Hematopoietic multipotent progenitor cell treated with erythropoietin and hydrocortisone succinate and interleukin-3 and kit ligand, for 6 days (in vitro differentiated cells): ENCODE measurements at places on chromosomes 16 and 17.

GRCh38 chr16:89187032-89187769 lies 13.1 kb downstream of the SLC22A31 start:
- peak; percentile 62 for DNase-seq

DNA sequence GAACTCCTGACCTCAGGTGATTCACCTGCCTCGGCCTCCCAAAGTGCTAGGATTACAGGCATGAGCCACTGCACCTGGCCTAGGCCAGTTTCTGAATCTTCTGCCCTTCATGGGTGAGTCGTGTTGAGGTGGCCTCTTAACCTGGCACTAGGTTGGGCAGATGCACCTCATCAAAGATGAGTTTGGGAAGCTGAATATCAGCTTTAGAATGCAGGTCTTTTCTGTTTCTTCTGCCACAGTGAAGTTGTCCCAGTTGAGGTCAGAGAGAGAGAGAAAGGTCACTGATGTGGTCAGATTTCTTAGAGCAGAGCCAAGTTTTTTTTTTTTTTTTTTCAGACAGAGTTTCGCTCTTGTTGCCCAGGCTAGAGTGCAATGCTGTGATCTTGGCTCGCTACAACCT lies 111.3 kb upstream of the WSCD1 start:
- no peak for DNase-seq

DNA sequence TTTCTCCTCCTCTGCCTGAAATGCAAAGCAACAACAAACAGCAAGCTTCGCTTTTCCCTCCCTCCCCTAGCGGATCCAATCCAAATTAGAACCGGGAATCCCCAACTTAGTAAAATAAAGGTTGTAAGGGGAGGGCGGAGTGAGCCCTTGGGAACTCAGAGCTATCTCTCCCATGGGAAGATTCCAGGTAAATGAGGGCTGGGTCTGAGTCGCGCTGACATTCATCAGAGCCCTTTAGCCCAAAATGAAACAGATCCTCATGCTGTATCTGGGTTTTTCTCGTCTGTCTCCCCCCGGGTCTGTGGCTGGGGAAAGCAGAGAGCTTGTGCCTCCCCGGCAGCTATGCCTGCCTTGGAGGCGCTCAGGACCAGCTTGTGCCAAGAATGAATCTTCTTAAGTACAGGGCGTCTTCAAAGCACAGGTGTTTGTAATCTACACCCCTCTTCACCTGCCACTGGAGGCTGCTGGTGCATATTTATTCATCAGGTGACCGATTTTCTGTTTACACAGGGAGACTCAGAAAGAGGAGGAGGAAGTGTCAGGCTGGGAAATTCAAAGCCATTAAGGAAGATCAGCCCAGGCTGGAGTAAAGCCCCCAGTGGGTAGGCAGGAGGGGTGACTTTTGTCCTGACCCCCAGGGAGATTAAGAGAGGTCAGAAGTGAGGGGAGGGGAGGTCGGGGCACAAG lies 55.0 kb upstream of the GSE1 start:
- DNase-seq = no peak

DNA sequence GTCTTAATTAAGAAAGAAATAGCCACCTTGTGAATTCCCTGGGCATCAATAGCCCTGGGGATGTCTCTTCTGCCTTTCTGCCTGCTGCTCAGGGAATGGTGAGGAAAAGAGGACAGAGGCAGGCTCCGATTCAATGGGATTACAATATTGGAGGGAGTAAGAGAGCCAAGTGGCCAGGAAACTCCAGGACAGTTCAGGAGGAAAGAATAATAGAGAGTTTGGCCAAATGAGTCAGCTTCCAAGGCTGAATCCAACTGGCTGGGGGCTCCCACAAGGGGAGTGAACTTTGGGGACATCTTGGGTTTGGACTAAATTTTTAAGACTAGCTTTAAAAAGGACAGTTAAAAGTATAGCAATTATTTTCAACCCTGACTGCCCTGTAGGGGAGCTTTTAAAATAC lies 235.8 kb upstream of the ASIC2 start:
- DNase-seq = no peak

GRCh38 chr17:73952082-73952479 lies 251.4 kb upstream of the RPL38 start:
- DNase-seq = no peak

DNA sequence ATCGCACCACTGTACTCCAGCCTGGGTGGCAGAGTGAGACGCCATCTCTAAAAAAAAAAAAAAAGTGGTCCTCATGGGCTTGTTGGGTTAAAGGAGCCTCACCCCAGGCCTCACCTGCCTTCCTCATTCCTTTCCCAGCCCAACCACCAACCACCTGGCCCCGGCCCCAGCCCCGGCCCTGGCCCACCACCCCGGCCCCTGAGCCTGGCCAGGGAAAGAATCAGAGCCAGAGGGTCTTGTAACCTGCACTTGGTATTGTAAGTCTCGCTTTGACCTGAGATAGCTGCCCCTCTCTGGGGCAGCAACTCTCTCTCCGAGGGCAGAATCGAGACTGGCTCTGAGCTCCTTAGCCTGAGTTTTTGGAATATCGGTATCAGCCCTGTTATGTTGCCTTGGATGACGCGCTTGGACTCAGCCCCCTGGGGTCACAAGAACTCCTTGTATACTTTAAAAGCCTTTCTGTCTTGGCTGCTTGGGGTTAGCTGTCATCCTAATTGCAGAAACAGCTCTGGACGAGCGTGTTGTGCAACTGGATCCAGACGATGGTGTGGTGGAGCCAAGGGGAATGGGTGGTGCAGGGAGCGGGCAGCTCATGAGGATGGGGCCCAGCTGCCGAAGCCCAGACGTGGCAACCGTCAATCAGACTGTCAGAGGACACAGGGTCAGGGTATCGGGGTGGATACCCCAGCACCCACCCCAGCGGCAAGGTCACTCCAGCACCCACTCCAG lies 14.6 kb downstream of the SMTNL2 start:
- no peak for DNase-seq

GRCh38 chr17:14947671-14948070 lies 317.5 kb downstream of the PMP22 start:
- no peak for DNase-seq

GRCh38 chr16:19840524-19841110 lies 44.0 kb downstream of the GPRC5B start:
- no peak for DNase-seq

DNA sequence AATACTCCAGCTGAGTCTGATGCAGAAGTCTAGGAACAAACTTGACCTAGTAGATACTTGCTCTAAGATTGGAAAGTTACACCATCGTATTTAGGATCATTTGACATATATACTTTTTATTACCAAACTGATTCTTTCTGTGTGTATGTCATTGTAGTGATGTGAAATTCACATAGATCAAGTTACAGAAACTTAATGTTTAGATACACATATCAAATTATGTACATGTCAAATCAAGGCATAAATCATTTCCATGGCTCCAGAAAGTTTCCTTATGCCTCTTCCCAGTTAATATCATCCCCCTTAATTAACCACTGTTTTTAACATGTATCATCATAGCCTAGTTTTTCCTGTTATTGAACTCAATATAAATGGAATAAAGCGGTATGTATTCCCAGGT lies 292.0 kb upstream of the CDH11 start:
- DNase-seq = no peak

- no peak for DNase-seq
Observed at GRCh38 chr16:80080287-80080851, 460.4 kb upstream of the DYNLRB2 start.

- DNase-seq = no peak
Observed at GRCh38 chr16:72211110-72211509, 39.2 kb upstream of the PMFBP1 start.
